ENCODE measurements at places on chromosomes 3 and 15.
A peak's percentile ranks its signal among the peaks of the same experiment; 100 is the strongest.

DNA sequence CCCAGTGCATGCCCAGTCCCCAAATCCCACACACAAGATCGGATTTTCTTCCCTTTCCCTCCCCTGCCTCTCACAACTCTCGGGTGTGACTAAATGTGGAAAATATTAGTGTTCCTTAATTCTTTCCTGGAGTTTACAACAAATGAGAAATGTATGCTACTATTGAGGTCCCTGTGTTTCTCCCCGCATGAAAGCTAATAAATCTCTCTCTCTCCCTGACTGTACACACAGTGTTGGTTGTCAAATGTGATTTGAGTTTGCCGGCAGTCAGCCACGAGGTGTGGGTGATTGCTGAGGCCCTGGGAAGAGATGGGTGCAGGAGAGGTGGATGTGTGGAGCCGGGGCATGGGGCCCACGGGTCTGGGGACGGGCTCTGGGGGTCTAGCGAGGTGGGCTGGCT, 161.4 kb upstream of the IQSEC1 start:
- DNase-seq, result no peak

DNA sequence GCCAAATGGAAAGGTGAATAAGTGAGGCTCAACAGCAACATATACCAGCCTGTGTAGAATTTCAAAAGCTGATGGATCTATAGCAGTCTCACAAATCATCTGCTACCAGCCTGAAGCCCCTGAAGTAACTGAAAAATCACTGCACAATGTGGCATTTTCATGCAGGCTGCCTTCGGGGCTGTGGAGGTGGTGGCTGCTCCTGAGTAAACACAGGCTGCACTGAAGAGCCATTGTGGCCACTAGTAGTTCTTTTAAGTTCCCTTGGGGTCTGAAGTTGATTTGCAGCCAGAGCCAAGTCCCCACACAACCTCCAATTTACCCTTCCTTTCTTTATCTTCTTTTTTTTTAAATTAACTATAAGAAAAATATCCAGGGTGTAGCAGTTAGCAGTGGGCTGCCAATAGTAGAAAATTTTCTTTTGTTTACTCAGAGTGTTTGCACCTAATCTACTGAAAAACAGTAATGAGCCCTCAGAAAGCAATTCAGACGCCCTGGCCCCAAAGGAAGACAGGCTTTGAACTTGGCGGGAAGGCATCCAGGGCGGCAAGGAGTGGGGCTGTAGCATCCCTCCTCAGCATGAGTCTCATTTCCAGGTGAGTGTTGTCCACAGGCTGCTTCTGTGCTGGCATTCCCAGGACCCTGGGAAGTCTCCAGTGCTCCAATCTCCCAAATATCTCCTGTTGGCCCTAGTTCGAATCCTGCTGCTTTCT, 13.3 kb upstream of the SUSD5 start:
- DNase-seq, result no peak

GRCh38 chr15:68541743-68542142, 37.0 kb upstream of the CORO2B start:
- DNase-seq, result no peak

GRCh38 chr3:35721628-35722027, 82.3 kb downstream of the ARPP21 start:
- no peak for DNase-seq

DNA sequence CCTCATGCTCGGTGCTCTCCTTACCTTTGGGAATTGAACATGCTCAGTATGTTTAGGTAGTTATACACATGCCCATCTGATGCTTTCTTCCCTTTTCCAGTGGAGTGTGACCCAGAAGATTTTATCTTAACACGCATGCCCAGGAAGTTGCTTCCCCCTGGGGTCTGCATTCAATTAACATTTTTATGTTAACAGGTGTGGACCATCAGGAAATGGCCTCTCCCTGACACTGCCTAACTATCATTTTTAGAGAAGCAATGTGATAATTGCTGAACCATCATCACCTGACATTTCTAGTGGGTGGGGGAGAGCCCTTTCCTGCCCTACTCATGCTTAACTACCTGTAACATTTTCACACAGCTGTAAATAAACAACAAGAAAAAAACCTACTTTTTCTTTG, 55.1 kb upstream of the TGFBR2 start:
- no peak for DNase-seq

DNA sequence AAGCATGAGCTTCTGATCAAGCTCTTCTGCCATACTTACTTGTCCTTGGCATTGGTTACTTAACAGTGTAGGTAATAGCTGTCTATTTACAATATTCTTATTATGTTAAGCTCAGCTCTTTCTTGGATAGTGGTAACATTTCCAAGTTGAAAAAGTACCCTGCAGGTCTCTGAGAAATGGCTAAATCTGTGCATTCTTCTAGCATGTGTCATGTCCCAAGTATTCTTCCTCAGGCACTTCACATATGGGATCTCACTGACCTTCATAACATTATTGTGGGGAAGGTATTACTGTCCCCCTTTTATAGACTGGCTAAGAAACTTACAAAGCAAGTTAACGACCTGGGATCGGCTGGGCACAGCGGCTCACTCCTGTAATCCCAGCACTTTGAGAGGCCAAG, 236.1 kb downstream of the RORA start:
- no peak for DNase-seq

DNA sequence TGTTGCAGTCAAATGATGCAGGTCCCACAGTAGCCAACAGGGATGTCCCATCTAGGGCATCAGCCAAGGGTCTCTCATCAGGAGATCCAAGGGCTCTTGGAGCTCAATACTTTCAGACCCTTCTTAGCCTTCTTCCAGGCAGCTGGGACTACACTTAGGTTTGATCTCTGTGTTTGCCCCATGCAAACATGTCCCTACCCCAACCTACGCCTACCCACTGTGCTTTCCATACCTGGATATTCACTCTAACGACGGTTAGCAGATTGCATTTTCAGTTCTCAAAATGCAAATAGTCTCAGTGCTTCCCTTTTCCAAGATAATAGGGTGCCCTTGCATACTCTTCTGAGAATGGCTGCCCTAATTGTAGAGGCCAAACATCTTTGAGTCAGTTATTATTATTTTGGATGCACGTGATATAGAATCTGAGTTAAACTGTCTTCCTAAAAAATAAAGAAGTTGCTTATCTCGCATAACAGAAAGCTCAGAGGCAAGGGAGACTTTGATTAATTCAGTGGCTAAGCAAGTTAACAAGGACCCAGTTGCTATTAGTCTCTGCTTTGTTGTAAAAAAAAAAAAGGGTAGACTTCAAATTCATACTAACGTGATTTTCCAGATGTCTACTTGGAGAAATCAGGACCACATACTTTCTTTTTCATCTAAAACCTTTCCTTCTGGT, 1.0 kb upstream of the CEP70 start:
- no peak for DNase-seq

DNA sequence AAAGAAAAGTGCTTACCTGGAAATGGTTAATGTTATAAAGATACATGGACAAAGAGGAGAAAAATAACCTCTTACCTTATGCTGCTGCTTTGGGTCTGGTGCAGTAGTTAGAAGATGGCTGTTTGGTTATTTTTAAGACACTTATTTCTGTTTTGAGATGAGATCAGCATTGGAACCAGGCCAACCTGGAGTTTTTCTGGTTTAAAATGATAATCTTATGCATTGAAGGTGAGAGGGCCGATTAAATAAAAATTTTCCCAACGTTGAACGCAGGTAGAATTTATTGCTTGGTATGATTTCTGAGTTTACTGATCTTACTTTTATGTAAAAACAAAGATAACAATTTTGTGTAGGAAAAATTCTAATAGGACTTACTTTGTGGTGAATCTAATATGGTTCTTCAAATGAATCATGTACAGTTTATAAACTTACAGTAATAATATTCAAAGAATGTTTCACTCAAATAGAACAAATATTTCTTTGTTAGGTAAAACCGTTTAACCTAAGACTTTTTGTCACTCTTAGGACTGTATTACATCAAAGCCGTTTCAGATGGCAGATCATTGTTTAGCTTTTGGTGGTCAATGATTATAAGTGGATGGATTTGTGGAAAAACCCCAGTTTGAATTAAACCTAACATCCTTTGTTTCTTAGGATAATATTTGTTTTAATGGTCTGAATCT, 14.9 kb downstream of the UBE2E2 start:
- DNase-seq, result no peak

- no peak for DNase-seq
Observed at GRCh38 chr3:11953778-11954177, 50.4 kb upstream of the SYN2 start.

- DNase-seq, result peak; percentile 46
Observed at GRCh38 chr3:42547401-42547945, 34.3 kb downstream of the SEC22C start.

- DNase-seq, result no peak
Observed at GRCh38 chr3:33447958-33448357, 7.8 kb upstream of the UBP1 start.

DNA sequence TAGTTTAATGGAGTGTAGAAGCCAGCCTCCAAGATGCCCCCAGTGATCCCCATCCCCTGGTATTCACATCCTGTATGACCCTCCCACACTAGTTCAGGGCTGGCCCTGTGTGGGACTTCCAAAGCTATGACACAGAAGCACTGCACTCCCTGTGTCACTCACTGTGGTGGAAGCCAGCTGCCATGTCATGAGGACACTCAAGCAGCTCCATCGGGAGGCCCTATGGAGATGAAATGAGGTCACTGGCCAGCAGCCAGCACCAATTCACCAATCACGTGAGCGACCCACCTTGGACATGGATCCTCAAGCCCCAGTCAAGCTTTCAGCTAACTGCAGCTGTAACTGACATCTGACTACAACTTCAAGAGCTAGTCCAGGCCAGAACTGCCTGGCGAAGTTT, 3.9 kb upstream of the ACAN start:
- DNase-seq, result no peak

DNA sequence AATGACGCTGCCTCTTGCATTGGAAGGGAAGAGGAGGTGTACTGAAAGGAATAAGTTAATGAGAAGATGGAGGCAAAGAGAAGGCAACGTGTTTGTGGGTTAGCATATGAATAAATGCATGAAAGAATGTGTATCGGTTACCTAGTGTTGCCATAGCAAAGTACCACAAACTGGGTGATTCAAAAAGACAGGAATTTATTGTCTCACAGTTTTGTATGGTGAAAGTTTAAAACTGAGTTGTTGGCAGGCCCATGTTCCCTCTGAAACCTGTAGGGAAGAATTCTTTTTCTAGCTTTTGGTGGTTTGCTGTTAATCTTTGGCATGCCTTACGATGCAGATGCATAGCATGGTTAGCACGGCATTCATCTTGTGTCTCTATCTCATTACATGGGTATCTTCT, 729.9 kb downstream of the MECOM start:
- DNase-seq, result no peak

DNA sequence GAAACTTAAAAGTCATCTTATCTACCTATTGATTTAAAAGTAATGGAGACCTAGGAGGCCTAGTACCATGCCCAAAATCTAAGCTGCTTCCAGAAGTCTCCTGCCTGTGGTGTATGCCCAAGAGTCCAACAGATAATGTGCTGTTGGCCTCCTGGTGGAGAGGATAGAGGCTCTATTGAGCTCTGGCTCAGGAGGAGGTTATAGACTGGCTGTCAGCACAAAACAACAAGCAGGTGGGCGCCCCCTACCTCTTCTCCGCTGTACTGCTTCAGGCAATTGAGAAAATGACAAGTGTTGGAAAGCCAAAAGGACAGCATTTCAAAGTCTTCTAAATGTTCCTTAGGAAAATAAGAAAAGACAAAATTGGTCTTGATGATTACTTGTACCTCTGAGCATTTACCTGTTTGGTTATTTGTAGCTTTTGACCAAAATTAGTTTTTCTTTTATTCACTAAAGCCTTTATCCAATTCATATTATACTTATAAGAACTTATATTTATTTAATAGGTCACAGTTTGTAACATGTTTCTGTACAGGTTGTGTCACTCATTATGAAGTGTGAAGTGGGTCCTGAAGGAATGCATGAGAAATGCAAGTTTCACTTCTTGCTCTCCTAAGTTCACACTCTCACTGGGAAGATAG, 17.2 kb upstream of the GNB5 start:
- DNase-seq, result peak; percentile 68

DNA sequence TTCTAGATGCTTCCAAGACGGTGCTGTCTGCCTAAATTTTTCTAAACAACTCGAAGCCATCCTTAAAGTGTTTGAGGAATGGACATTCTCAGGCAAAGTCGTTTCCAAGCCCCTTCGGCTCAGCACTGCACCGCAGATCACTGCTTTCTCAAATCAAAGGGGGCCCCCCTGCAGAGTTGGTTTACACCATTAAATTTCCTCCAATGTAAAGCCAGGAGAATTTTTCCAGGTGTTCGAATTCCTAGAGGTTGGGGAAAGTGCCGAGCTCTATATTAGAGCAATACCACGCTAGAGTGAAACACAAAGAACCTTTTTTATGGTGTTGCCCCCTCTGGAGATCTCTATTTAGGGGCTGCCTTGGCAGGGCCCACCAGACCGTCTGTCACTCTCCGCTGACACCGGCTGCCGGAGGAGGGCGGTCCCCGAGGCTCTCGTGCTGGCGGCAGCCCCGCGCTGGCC, 277.9 kb upstream of the NR2F2 start:
- DNase-seq, result no peak

DNA sequence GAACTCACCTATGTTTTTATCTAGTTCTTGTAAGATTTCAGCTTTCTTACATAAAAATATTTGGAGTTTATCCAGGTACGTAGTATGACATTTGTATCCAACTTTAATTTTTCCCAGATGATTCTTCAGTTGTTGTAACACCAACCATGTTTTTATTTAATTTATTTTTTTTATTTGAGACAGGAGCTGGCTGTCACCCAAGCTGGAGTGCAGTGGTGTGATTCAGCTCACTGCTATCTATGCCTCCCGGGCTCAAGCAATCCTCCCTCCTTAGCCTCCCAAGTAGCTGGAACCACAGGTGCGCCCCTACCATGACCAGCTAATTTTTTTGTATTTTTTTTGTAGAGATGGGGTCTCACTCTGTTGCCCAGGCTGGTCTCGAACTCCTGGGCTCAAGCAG, 6.6 kb downstream of the XYLB start:
- DNase-seq, result no peak

- no peak for DNase-seq
Observed at GRCh38 chr15:31342781-31343626, 16.4 kb downstream of the KLF13 start.

DNA sequence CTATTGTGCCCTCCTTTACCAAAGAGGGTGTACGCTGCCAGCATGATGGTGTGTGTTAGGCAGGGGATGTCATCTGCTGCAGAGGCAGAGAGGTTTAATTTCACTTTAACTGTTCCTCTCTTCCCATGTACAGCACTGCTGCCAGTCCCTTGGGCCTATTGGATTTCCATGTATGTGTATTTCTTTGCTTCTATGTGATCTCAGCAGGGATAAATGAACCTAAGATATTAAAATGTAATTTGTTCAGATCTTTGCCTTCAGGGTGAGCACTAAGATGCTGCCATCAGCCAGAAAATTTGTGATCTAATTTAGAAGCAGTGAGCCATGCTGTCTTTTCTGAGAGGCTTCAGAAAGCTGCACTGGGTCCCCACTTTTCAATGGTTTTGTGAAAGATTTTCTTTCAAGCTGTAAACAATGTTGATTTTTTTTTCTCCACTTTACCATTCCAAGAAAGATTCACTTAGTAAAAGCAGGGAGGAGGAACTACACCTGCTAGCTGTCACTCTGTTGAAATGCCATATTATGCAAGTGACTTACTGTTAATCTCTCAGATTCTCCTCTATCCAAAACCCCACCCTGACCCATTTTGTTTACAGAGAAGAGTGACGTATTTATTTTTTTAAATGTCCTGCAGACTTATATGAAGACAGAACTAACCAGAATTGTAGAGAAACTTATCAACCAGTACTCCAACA, 261.9 kb downstream of the TBL1XR1 start:
- no peak for DNase-seq

Data from stimulated activated CD8-positive, alpha-beta memory T cell treated with anti-CD3 and anti-CD28 coated beads, Interleukin-2, amount 100 ng/mL, for 48 hours (primary cell).